ENCODE measurements at places on chromosomes 3 and 15. TPM values are rescaled to one million over a fixed set of nuclear protein-coding genes. Genes with fewer than 3 reads are reported as not detected.

GPR176 gene
- total RNA-seq, result 108 TPM

COL7A1 gene
- total RNA-seq, result 14.9 TPM

LRRC34 gene
- 10.5 TPM for total RNA-seq

KLHL6 gene
- 0.32 TPM for total RNA-seq

SOX2 gene
- not detected for total RNA-seq

ZPLD1 gene
- total RNA-seq, result not detected

PCOLCE2 gene
- 44.8 TPM for total RNA-seq

PLCB2 gene
- 1.1 TPM for total RNA-seq

APBA2 gene
- 11.0 TPM for total RNA-seq

TEX55 gene
- not detected for total RNA-seq

BMF gene
- total RNA-seq, result 0.36 TPM

SCAANT1 gene
- not detected for total RNA-seq

TYRO3 gene
- 8.8 TPM for total RNA-seq

CKMT1A gene
- total RNA-seq, result not detected

SLC28A1 gene
- not detected for total RNA-seq

IGF2BP2 gene
- 42.4 TPM for total RNA-seq

BNC1 gene
- total RNA-seq, result 1.1 TPM

LARP6 gene
- total RNA-seq, result 78.5 TPM

NDUFB4 gene
- 97.5 TPM for total RNA-seq

ZNF660 gene
- 0.32 TPM for total RNA-seq

DUOX1 gene
- not detected for total RNA-seq

KLHL40 gene
- not detected for total RNA-seq

PIGZ gene
- total RNA-seq, result 9.7 TPM

TMC3 gene
- 0.32 TPM for total RNA-seq

PLSCR2 gene
- total RNA-seq, result not detected

RASGRP1 gene
- total RNA-seq, result 1.8 TPM

IL17RB gene
- total RNA-seq, result not detected

ADAM10 gene
- total RNA-seq, result 138 TPM

SCN5A gene
- 0.16 TPM for total RNA-seq

PRSS50 gene
- total RNA-seq, result not detected

FYTTD1 gene
- 51.6 TPM for total RNA-seq

GASK1A gene
- under 0.01 TPM for total RNA-seq

GPR149 gene
- not detected for total RNA-seq

PLD1 gene
- total RNA-seq, result 42.1 TPM

CXCR6 gene
- not detected for total RNA-seq

A4GNT gene
- total RNA-seq, result not detected

ST6GAL1 gene
- total RNA-seq, result 5.5 TPM

EAF2 gene
- total RNA-seq, result not detected

MRPL46 gene
- 16.0 TPM for total RNA-seq

CAMKV gene
- not detected for total RNA-seq

LNP1 gene
- total RNA-seq, result 2.9 TPM

TMEM212 gene
- not detected for total RNA-seq

SLC22A14 gene
- total RNA-seq, result not detected

GPR87 gene
- total RNA-seq, result not detected

MORC1 gene
- not detected for total RNA-seq

AQP9 gene
- not detected for total RNA-seq

MRPL3 gene
- 92.4 TPM for total RNA-seq

AP3B2 gene
- not detected for total RNA-seq

CELF6 gene
- not detected for total RNA-seq

PEX5L gene
- total RNA-seq, result not detected

CPNE9 gene
- total RNA-seq, result not detected

MCF2L2 gene
- total RNA-seq, result 0.18 TPM

PLSCR5 gene
- not detected for total RNA-seq

KY gene
- not detected for total RNA-seq

C3orf20 gene
- total RNA-seq, result not detected

EPHB3 gene
- total RNA-seq, result 1.3 TPM

TMIE gene
- total RNA-seq, result not detected

DPPA2 gene
- total RNA-seq, result not detected

DAZL gene
- total RNA-seq, result not detected

All from cardiac atrium fibroblast (primary cell).